ENCODE measurements at places on chromosomes 16 and 17. TPM values are rescaled to one million over a fixed set of nuclear protein-coding genes. Genes with fewer than 3 reads are reported as not detected.
A peak's percentile ranks its signal among the peaks of the same experiment; 100 is the strongest.

- no peak overlapping the region for H3K4me3 ChIP-seq
- H3K36me3 ChIP-seq: no peaks in the 10 kb centered on the region
- no peak overlapping the region for H3K27ac ChIP-seq
- no peak for DNase-seq
- H3K4me1 ChIP-seq: peaks cover 3% of the 10 kb centered on the region
- H3K27me3 ChIP-seq: peaks cover 70% of the 10 kb centered on the region
These were observed 25.1 kb downstream of the TBX4 start for GRCh38 chr17:61477204-61477834.

NTN3 gene
- total RNA-seq: 2.5 TPM

DNA sequence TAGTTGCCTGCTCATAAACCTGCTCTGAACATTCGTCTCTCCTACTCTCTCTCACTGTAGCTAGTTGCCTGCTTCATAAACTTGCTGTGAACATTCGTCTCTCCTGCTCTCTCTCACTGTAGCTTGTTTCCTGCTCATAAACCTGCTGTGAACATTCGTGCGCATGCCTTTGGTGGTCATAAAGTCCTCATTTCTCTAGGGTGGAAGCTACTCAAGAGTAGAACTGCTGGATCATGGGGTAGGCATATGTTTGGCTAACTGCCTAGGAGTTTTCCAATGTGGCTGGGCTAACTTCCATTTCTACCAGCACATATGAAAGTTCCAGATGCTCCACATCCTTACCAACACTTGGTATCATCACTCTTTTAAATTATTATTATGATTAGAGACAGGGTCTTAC lies 174.6 kb upstream of the RPH3AL start:
- H3K36me3 ChIP-seq: peaks cover 16% of the 10 kb centered on the region
- H3K4me1 ChIP-seq: peaks cover 11% of the 10 kb centered on the region
- H3K27ac ChIP-seq: no peak overlapping the region
- no peak overlapping the region for H3K4me3 ChIP-seq
- H3K27me3 ChIP-seq: no peaks in the 10 kb centered on the region
- DNase-seq: no peak

ZG16B gene
- total RNA-seq: not detected

GRCh38 chr16:84119368-84119767 lies 2.6 kb upstream of the MBTPS1 start:
- peaks cover 10% of the 10 kb centered on the region for H3K36me3 ChIP-seq
- DNase-seq: no peak
- H3K27me3 ChIP-seq: no peaks in the 10 kb centered on the region

DNA sequence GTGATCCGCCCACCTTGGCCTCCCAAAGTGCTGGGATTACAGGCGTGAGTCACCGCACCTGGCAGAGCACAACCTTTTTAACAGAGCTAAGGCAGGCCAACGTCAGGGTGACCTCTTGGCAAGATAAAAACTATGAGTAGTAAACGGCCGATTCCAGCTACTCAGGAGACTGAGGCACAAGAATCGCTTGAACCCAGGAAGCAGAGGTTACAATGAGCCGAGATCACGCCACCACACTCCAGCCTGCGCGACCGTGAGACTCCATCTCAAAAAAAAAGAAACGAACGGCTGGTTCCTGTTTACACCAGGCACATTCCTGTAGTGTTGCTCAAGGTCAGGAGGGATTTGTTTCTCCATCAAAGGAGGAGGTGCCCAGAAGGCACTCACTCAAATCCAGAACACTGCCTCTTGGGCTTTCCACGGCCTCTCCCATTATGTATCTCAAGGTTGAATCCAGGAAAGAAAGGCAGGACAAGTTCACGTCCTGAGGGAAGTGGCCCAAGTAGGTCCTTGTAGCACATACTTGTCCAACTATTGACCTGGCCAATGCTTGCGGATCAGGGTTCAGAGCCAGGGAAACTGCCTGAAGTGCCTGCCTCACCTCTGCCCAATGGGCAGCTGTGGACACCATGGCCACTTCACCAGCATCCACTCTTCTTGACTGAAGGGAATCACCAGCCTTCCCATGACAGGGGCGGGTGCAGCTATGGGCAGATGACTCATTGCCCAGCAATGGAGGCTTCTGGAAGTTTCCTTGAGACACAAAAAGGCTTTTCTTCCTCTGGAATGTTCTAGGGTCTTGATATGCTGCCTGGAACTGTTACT lies 13.5 kb downstream of the KNOP1 start:
- H3K4me3 ChIP-seq: no peak overlapping the region
- no peak for DNase-seq
- H3K36me3 ChIP-seq: peaks cover 32% of the 10 kb centered on the region
- H3K27me3 ChIP-seq: no peaks in the 10 kb centered on the region
- H3K4me1 ChIP-seq: peaks cover 5% of the 10 kb centered on the region

DNA sequence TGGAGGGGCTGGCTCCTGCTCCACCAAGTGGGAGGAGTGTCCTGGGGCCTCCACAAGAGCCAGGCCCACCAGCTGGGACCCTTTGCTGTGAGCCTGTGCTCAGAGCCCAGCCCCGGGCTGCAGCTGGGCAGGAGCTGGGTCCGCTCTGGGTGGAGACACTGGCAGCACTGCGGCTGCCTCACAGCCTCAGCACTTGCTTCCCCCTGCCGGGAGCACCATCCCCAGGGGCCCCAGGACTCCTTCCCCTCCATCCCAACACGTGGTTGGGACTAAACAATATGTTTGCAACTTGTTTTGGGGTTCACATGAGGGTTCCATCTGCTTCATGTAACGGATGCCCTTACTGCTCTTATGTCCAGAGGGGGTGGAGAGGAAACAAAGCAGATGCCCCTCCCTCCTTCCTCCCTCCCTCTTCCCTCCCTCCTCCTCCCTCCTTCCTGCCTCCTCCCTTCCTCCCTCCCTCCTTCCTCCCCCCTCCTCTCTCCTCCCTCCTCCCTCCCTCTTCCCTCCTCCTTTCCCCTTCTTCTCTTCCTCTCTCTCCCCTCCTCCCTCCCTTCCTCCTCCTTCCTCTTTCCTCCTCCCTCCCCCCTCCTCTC lies 16.3 kb upstream of the CBFA2T3 start:
- H3K27ac ChIP-seq: no peak overlapping the region
- no peak for DNase-seq
- H3K4me1 ChIP-seq: no peaks in the 10 kb centered on the region
- no peaks in the 10 kb centered on the region for H3K36me3 ChIP-seq
- no peak overlapping the region for H3K4me3 ChIP-seq

FOXO3B gene
- total RNA-seq: 20.4 TPM

GRCh38 chr17:39572121-39572520 lies 35.6 kb downstream of the NEUROD2 start:
- H3K36me3 ChIP-seq: peaks cover 11% of the 10 kb centered on the region
- H3K4me3 ChIP-seq: no peak overlapping the region
- no peak overlapping the region for H3K27ac ChIP-seq
- H3K27me3 ChIP-seq: peaks cover 12% of the 10 kb centered on the region
- H3K4me1 ChIP-seq: peaks cover 5% of the 10 kb centered on the region

DNA sequence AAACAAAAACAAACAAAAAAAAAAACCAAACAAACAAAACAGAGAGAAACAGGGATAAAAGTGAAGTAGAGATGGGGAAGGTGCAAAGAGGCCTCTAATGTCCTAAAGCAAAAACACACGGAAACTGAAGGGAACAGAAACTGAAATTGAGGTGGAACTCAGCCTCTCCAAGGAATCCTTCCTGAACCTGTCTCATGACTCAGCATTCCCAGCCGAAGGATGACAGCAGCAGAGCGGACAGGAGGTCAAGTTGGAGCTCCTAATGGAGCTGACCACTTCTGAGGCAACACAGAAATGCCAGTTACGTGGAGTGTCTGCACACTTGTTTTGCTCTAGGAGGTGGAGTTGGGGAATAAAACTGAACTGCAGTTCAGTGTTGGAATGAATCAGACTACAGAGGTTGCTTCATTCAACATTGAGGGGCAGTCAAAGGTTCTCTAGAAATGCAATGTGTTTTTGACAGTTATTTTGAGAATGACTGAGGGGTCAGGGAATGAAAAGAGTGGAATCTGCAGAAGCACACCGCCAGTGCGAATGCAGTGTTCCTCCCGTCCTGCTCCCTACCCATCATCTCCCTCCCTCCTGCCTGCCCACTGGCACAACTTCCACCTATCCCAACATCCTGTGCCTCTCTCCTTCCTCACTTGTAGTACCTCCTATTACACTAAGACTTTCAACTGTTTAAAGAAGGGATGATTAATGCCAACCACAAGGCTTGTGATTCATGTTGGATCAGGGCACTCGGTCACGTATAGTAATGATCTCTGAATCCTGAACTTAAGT lies 6.3 kb downstream of the UBE2O start:
- no peak for DNase-seq
- H3K27me3 ChIP-seq: no peaks in the 10 kb centered on the region
- H3K27ac ChIP-seq: no peak overlapping the region
- no peak overlapping the region for H3K4me3 ChIP-seq

DNA sequence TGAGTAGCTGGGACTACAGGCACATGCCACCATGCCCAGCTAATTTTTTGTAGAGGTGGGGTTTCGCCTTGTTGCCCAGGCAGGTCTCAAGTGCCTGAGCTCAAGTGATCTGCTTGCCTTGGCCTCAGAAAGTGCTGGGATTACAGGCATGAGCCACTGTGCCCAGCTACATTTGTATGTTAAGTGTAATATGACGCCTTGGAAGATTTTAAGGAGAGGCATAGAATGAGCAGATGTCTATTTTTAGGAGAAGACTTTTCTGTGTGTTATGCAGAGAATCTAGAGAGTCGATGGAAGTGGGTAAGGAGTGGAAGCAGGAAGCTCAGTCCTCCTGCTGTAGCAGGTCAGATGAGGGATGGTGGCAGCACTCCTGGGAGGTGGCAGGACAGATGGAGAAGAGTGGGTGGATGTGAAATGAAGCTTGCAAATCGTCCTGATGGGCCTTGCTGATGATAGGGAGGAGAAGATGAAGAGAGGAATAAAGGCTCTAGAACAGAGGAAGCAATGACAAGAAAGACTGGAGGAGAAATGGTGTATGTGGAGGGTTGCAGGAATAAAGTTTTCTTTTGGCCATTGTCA lies 125.3 kb downstream of the SHISA6 start:
- DNase-seq: no peak
- no peak overlapping the region for H3K27ac ChIP-seq
- H3K4me3 ChIP-seq: no peak overlapping the region
- no peaks in the 10 kb centered on the region for H3K36me3 ChIP-seq
- peaks cover 2% of the 10 kb centered on the region for H3K4me1 ChIP-seq

DNA sequence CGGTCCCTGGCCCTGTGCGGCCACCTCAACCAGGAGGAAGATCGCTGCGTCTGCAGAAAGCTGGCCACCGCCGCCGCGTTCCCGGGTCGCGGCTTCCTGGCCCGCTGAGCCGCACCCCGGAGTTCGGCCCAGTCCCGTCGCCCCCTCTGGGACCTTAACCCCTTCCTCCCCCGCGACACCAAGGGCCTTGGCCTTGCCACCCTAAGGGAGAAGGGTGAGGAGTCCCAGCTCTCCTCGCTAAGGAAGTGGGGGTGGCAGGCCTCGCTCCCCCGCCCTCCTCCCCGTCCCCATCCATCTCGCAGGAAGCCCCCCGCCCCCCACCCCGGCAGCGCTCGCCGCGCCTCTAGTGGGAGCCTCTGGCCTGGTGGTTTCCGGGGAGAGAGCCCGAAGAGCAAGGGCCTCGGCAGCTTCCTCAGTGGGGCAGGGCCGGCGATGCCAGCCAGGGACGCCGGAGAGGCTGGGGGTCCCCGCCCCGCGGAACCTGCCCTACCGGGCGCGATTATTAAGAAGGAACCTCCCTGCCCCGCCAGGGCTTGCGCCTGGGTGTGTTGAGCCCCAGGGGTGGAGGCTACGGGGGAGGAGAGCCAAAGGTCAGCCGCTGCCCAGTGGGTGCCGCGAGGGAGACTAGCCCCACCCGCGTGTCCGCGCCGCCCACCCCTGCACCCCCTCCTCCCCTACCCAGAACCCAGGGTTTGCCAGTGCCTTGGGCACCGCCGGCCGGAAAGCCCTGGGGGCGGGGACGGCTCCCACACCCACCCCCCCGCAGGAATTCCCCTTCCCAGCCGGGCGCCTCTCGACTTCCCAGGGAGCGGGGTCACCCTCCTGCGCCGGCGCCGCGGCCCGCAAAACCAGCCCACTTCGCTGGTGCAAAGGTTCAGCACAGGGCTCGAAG lies 6.8 kb downstream of the CBX4 start:
- no peak overlapping the region for H3K27ac ChIP-seq
- peaks cover 6% of the 10 kb centered on the region for H3K36me3 ChIP-seq
- H3K27me3 ChIP-seq: peaks cover 28% of the 10 kb centered on the region
- H3K4me3 ChIP-seq: no peak overlapping the region

- H3K36me3 ChIP-seq: no peaks in the 10 kb centered on the region
- peaks cover 6% of the 10 kb centered on the region for H3K4me1 ChIP-seq
- H3K27ac ChIP-seq: no peak overlapping the region
- H3K27me3 ChIP-seq: peaks cover 16% of the 10 kb centered on the region
- H3K4me3 ChIP-seq: no peak overlapping the region
These were observed 62.9 kb downstream of the C16orf95 start for GRCh38 chr16:87254296-87254695.

DNA sequence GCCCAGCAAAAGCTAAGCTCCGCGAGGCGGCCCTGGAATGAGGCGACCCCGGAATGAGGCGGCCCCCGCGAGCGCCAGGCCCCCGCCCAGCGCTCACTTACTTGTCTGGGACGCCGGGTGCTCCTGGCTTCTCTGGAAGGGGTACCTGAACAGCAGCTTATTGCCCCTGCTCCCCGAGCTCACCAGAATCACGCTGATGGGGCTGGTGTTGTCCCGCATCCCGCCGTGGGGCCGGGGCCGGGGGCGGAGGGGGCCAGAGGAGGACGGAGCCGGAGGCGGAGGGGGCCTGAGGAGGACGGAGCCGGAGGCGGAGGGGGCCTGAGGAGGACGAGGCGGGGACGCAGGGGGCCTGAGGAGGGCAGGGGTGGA lies 440 bp downstream of the NPRL3 start:
- peak overlapping the region; percentile 80 for H3K4me3 ChIP-seq
- peaks cover 6% of the 10 kb centered on the region for H3K27me3 ChIP-seq
- no peaks in the 10 kb centered on the region for H3K4me1 ChIP-seq
- H3K36me3 ChIP-seq: peaks cover 6% of the 10 kb centered on the region
- peak; percentile 42 for DNase-seq

DNA sequence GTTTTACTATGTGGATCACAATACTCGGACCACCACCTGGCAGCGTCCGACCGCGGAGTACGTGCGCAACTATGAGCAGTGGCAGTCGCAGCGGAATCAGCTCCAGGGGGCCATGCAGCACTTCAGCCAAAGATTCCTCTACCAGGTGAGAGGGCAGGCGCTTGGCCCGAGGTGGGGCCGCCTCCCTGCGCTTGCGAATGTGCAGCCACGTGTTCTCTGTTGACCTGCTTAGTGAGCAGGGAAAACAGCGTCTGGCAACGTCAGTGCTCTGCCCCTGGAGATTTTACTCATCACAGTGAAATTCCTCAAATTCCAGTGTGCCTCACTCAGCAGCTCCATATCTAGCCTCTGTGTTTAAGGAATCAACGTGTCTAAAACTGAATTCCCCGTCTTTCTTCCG lies 33.4 kb upstream of the CLEC18A start:
- no peaks in the 10 kb centered on the region for H3K27me3 ChIP-seq
- peaks cover 10% of the 10 kb centered on the region for H3K36me3 ChIP-seq

GRCh38 chr17:81553616-81554181 lies 1.5 kb upstream of the FAAP100 start:
- H3K27me3 ChIP-seq: no peaks in the 10 kb centered on the region
- H3K27ac ChIP-seq: peak overlapping the region; percentile 93
- H3K36me3 ChIP-seq: peaks cover 8% of the 10 kb centered on the region

GRCh38 chr17:74202938-74203337 lies 540 bp upstream of the RPL38 start:
- DNase-seq: no peak
- H3K27ac ChIP-seq: peak overlapping the region; percentile 13
- H3K4me3 ChIP-seq: peak overlapping the region; percentile 100
- H3K36me3 ChIP-seq: peaks cover 13% of the 10 kb centered on the region
- H3K27me3 ChIP-seq: peaks cover 35% of the 10 kb centered on the region
- peaks cover 17% of the 10 kb centered on the region for H3K4me1 ChIP-seq

TVP23A gene
- total RNA-seq: 8.5 TPM

- H3K4me3 ChIP-seq: peak overlapping the region; percentile 29
- H3K36me3 ChIP-seq: peaks cover 1% of the 10 kb centered on the region
- DNase-seq: no peak
- H3K4me1 ChIP-seq: peaks cover 58% of the 10 kb centered on the region
These were observed 4.2 kb downstream of the CARHSP1 start for GRCh38 chr16:8864480-8865110.

TEX14 gene
- 0.22 TPM for total RNA-seq

AANAT gene
- total RNA-seq: not detected
